Activated CD4-positive, alpha-beta T cell treated with anti-CD3 and anti-CD28 coated beads, Interleukin-2, amount 50 U/mL, for 24 hours (primary cell): ENCODE measurements at places on chromosomes 12 and 14.

DNA sequence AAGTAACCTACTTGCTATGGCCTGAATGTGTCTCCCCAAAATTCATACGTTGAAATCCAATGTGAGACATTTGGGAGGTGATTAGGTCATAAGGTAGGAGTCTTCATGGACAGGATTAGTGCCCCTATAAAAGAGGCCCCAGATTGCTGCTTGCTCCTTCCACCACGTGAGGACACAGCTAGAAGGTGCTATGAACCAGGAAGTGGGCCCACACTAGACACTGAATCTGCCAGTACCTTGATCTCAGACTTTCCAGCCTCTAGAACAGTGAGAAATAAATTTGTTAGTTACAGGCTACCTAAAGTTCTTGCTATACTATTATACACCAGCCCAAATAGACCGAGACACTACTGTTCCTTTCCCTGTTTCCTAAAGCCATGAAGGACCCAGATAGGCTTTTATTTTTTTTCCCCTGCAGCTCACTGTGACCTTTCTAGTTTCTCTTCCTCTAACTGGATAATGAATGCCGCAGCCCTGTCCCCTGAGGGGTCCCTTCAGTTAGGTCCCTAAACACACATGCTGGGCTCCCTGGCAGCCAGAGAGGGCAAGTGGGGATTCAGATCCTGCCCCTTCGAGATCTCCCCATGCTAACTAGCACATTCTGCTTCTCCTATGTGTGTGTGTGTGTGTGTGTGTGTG lies 19.3 kb downstream of the SLC25A3 start:
- no peak for DNase-seq

DNA sequence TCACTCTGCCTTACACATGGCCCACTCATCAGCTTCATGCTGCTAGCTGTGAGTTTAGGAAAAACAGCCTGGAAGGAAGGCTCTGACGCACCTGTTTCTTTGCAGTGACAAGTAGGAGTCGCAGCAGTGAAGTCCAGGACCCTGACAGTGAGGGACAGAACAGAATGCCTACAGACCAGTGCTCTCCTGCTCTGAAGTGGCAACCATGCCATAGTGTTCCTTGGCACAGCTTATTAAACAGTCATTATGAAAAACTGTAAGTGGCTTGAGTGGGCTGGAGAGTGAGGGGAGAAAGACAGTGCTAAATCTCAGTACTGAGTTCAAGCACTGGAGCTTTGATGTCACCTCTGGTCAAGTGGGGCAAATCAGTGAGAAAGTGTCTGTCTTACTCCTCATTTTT lies 61.7 kb downstream of the MYRFL start:
- DNase-seq, result no peak

DNA sequence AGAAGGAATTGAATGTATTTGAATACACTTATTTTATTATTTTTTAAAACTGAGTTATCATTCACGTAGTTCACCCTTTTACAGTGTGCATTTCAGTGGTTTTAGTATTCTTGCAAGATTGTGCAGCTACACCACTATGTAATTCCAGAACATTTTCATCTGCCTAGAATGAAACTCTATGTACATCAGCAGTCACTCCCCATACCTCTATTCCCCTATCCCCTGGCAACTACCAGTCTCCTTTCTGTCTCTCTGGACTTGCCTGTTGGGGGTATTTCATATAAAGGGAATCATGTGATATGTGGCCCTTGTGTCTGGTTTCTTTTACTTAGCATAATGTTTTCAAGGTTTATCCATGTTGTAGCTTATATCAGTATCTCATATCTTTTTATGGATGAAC lies 96.8 kb downstream of the BORCS5 start:
- DNase-seq, result no peak

DNA sequence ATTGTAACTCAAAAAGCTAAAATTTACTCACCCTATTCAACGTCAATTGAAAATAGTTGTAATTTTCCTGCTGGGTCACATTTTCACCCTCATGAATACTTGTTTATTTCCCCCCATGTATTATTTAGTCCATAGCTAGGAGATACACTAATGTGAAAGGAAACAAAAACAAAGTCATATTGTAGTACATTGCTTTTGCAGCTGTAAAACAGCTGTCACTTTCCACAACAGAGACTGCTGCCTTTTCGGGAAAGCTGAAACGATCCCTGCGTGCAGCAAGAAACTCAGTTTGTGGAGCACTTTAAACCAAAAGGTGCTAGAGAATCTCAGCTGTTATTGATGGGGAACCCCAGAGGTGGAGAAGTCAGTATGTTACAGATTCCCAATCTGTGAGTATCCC lies 4.3 kb downstream of the RACGAP1 start:
- no peak for DNase-seq

GRCh38 chr14:92615451-92615850 lies 101.9 kb downstream of the RIN3 start:
- no peak for DNase-seq

GRCh38 chr14:98290596-98290995 lies 981.4 kb downstream of the BCL11B start:
- peak; percentile 7 for DNase-seq
